ENCODE measurements at places on chromosomes 12 and 14.

- DNase-seq = no peak
Measured at GRCh38 chr14:20809917-20810316, 7.3 kb upstream of the RNASE1 start.

GRCh38 chr12:51920046-51920445 lies 12.7 kb downstream of the ACVRL1 start:
- DNase-seq = no peak

GRCh38 chr12:49019443-49020324 lies 1.1 kb upstream of the PRKAG1 start:
- DNase-seq = no peak

- no peak for DNase-seq
Measured at GRCh38 chr12:4386801-4387200, 7.3 kb upstream of the FGF23 start.

GRCh38 chr12:9634177-9634803 lies 26.6 kb upstream of the KLRB1 start:
- DNase-seq = peak; percentile 83

DNA sequence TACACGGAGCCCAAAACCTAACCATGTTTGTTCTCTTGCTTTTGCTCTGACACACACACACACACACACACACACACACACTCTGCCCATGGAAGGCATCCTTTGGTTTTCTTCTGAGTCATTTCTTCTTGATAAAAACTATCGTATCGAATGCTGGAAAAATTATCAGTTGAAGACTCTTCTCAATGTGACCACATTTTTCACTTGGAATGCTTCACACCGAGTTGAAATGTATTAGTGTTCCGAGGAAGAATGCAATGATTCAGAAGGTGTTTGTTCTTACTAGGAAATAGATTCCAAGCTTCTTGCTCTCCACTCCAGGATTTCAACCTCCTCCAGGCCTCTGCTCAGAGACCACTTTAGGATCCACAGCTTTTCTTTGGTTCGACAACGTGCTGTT lies 226.3 kb downstream of the MON2 start:
- DNase-seq = no peak
